Stimulated activated CD4-positive, alpha-beta T cell treated with anti-CD3 and anti-CD28 coated beads, Interleukin-15, amount 100 ng/mL, for 1 hour (primary cell): ENCODE measurements at places on chromosomes 5 and 9.

DNA sequence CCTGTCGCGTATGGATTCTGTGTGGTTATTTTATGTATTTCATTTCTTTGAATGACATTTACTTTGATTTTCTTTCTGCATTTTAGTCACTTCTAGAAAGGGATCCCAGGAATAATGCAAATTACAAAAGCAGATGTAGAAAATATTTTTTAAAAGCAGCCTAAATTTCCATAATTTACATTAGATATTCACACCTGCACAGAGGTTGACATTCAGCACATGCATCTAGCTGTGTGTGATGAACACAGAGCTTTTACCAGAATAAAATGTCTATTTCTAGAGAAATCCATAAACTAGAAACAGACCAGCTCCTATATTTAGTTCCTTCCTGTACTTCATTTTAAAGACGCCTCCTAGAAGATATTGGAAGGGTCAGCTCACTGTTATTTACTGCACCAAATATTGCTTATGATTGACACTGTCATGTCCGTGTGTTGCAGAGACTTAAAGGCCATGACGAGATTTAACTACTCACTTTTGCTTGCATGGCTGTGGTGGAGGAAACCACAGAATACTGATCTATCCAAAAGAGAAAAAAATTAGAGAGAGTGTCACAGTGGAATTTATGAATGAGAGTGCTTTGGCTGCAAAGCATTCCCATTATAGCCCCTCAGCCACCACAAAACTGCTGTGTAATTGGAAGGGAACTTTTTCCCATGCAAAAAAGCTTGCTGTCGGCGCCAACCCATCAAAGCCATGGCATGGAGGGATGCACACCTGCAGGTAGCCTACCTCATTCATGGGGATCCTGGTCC lies 58.1 kb downstream of the EBF1 start:
- DNase-seq: no peak

GRCh38 chr5:135227064-135228022 lies 171.7 kb downstream of the MACROH2A1 start:
- DNase-seq: no peak

- no peak for DNase-seq
These were observed 56.9 kb upstream of the RASA1 start for GRCh38 chr5:87210743-87211142.

- no peak for DNase-seq
These were observed 15.1 kb downstream of the RPS14 start for GRCh38 chr5:150434464-150434863.

GRCh38 chr9:90061187-90061586 lies 456.4 kb downstream of the GADD45G start:
- no peak for DNase-seq

DNA sequence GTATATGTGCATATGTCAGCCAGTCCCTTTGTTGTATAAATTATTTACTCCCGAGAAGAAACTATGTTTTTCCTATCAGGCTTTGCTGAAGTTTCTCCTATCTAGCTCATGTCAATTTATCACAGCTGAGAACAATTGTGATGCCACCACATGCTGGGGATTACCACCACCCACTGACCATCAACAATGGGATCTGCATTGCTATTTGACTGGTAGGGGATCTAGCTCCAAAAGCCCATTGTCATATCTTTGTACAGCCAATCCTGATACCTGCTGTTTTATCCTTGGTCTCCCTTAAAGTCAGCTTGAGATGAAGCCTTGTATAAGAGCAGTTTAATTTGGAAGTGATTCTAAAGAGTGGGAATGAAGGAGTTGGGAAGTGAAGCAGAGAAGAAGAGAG lies 53.9 kb upstream of the KCNN2 start:
- DNase-seq: no peak

GRCh38 chr5:172288465-172288864 lies 4.9 kb upstream of the UBTD2 start:
- no peak for DNase-seq

GRCh38 chr9:114060070-114060469 lies 18.0 kb downstream of the AMBP start:
- no peak for DNase-seq

GRCh38 chr5:115389799-115390382 lies 93.4 kb upstream of the CCDC112 start:
- DNase-seq: no peak

GRCh38 chr5:91419571-91420537 lies 36.7 kb upstream of the ARRDC3 start:
- peak; percentile 47 for DNase-seq

DNA sequence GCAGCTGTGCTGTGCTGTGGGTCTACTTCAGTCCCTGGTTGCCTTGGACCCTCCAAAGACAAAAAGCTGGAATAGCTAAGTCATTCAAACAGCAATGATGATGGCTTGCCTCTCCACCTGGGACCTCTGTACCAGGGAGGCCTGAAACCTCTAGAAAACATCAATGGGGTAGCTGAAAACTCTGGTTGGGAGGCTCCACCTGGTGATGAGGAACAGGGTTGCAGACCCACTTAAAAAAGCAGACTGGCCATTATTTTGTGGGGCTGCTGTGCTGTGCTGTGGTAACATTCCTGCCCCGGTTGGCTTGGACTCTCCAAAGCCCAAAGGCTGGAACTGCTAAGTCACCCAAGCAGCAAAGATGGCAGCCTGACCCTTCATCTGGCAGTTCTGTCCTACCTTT lies 839.3 kb upstream of the ARRDC3 start:
- no peak for DNase-seq

DNA sequence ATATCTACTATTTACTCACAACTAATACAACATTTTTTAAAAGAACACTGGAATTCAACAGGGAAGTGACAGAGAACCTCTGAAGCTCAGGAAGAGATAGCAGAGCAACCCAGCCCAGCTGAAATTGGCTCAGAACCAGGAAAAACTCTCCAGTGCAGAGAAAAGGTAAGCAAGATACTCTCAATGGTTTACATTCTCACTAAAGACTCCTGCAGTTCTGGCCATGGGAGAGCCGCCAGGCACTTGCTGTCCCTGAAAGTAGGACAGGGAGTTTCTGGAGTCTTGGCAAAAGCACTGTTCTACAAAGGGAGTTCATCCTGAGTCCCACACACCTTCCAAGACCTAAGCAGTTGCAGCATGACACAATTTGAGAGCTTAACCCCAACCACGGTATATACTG lies 330.8 kb downstream of the TRIM36 start:
- DNase-seq: no peak

DNA sequence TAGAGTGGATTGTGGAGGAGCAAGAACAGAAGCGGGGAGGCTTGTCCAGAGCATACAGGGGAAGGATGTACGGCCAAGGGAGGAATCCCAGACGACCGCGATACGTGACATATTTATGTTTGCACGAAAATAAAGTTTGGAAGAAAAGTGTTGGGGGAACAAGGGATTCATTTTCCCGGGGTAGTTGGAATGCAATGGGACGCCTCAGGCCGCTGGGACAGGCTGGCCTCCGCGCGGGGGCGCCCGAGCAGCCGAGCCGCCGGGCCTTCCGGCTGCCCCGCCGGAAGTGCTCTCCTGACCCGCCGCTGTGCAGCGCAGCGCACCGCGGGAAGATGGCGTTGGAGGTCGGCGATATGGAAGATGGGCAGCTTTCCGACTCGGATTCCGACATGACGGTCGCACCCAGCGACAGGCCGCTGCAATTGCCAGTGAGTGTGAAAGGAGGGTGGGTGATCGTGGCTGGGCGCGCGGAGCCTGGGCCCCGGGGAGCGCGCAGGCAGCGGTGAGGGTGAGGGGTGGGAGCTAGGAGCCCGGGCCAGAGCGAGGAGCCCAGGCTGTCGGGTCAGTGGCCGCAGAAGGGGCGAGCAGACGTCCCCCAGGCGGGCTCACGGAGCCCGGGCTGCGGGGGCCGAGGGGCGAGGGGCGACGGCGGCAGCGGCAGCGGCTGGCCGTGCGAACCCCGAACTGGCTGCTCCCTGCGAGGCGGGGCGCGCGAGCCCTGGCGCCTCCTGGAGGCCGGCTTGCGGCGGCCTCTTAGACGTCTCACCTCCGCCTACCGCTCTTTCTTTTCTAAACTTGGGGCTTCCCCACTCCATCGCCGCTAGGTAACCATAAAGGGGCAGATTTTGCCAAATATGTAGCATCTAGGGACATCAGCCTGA lies at the start of gene PHAX:
TSS of gene PHAX (plus strand) at position 317 of the 881 bp plus-strand sequence. CDS start at position 333, 16 bp downstream.
- peak; percentile 62 for DNase-seq

DNA sequence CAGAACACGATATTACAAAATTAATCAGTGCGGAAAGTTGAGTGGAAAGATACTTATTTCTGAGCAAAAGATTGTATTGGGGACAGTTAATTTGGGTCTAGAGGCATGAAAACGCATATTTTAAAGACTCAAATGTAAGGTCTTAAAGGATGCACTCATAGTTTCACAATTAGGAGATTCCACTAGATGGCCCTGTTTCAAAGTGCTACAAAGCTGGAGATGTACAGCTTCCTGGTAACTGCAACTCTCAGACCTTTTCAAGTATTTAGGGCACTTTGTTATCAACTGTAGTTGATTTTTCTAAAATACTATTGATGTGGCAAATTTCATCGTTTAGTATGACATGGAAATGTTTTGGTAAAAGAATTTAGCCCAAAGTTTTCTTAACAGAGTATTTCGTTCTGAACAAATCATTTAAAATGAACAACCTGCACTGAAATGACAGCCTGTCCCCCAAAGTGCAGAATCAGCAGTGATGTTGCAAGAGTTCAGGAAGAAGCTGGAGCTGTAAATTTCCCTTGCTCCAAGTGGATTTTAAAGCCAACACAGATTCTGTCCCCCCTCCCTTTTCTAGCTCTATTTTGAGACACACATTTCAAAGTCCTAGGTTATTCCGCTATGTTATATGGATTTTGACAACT lies 16.2 kb upstream of the NDUFB6 start:
- DNase-seq: no peak

- DNase-seq: no peak
These were observed 20.0 kb downstream of the NTNG2 start for GRCh38 chr9:132181796-132182313.

DNA sequence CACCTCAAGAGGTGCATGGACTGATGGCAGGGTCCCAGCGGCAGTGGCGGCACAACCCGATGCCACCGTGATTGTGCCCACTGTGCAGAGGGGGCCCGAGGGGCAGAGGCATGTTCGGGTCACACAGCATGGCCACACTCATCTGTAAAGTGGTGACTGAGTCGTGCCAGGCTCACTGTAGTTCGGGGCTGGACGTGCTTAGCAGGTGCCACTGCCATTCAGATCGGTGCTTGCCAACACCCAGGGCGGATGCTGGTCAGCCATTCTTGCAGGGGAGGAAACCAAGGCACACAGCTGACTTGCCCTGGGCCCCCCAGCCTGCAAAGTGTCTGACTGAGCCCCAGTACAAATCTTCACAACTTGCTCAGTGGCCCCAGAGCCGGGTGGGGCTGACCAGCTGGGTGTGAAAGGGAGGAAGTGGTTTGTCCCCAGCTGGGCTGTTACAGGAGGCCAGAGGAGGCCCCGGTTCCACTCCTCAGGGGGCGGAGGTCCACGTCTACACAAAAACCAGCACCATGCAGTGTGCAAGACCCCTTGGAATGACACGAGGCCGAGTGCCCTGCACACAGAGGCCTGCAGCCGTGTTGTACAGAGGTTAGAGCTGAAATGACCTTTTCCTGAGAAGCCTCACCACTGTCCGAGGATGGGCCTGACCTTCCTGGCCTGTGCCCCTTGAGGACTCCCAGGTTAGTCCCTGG lies 17.9 kb downstream of the FGD3 start:
- no peak for DNase-seq

DNA sequence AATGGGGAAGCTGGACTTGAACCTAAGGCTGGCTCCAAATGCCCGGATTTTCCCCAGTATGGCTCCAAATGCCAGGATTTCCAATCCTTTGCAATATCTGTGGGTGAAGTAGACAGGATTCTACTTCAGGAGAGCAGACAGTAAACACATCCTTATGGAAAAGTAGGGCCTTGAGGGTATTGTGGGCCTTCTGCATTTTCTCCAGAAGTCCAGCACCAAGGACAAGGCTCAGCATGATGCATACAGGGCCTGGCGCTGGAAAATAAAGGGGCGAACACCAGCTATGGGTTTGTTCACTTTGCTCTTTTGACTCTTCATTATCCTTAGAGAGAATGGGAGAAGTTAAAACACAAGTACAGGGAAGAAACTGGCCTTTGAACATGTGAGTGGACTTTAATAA lies 347.5 kb downstream of the SEMA5A start:
- DNase-seq: no peak

DNA sequence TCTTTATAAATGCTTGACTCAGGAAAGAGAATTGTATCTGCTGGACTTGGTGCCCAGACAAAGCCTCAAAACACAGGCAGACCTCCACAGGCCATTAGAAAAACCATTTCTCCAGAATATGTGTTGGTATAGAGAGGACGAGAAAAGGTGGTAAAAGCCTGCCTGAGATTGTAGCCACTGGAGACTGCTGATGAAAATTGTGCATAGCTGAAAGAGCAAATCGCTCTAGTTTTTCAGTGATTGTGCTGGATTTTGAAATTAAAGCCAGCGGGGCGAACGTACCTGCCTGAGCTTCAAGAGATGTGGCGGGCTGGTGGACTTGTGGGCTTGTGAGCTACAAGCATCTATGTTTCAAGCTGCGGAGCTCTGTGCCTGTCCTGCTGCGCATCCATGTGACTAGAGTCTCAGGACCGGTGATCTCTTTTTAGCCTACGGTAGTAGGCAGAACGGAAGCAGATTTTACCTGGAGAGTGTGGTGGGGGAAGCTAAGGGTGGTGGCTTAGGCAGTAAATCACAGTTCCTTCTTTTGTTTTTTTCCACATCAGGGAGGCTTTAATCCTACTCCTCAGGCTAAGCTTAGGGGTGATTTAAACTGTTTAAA lies 193.6 kb downstream of the SREK1 start:
- no peak for DNase-seq

DNA sequence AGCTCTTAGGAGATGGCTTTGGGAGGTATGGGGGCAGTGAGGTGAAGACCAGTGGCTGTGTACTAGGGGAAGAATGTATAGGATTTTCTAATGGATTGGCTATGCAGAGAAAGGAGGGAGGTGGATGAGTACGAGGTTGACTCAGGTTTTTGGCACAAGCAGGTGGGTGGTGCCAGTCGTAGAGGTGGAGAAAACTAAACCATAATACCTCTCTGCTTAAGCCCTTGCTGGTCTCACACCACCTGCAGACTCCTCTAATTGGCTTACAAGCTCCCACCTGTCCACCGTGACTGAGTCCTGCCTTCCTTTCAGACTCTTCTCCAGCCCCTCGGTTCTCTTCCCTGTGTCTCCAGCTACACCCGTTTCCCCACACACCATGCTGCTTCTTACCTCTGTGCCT lies 521.7 kb upstream of the CLINT1 start:
- no peak for DNase-seq

DNA sequence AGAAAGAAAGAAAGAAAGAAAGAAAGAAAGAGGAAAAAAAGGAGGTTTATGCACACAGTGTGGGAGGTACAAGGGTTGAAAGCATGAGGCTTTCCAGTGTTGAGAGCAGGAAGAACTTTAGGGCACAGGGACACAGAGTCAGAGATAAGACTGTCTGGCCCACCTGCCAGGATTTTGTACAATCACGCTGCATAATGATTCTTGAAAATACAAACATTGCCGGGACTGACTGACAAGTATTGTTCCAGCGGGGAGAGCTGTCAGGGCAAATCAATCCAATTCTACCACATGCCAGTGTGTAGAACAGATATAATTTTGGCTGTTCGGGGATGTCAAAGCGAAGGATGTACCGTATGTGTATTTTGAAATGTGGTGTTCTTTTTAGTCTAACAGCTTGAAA lies 254.7 kb downstream of the NTRK2 start:
- no peak for DNase-seq

GRCh38 chr9:88824711-88825110 lies 166.6 kb upstream of the S1PR3 start:
- DNase-seq: no peak
